Stimulated activated CD4-positive, alpha-beta T cell treated with anti-CD3 and anti-CD28 coated beads, TNF-alpha, amount 100 ng/mL, for 4 hours (primary cell): ENCODE measurements at places on chromosomes 13 and 19.

GRCh38 chr13:110442930-110443621, 118.4 kb downstream of the RAB20 start:
- no peak for DNase-seq

- no peak for DNase-seq
These were observed 927 bp upstream of the TSHZ3 start for GRCh38 chr19:31350033-31350692.

- no peak for DNase-seq
These were observed 22.1 kb downstream of the CACNA1A start for GRCh38 chr19:13484166-13484565.

GRCh38 chr19:56917998-56918397, 77.5 kb upstream of the PEG3 start:
- no peak for DNase-seq

DNA sequence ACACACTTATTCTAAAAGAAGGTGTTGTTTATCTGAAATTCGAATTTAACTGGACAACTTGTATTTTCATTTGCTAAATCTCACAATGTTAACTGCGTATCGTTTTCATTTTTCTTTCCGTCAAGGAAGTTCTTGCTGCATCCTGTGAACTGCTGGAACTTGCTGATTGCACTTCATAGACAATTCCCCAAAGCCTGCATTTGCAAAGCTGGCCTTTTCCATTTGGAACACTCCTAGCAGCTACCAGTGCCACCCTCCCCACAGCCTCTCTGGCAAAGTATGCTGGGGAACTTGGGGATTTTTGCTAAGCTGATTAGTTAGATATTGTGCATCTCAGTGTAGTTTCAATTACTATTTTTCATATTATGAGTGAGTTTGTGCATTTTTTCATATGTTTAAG, 20.4 kb upstream of the ARGLU1 start:
- DNase-seq, result no peak

DNA sequence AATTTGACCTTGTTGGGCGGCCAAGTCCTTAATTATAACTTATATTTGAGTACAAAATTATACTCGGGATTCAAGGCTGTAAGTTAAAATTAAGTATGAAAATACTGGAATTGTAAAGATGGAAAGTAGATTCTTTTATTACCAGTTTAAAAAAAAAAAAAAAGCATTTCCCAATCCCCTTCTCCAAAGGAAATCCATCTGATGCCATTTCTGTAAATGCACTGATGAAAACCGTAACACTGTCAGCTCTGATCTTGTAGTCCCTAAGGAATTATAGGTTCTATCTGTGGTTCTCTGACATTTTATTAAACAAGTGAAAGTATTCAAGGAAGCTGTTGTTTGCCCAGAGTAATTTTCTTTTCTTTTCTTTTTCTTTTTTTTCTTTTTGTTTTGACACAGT, 41.6 kb upstream of the HNRNPA1L2 start:
- DNase-seq, result no peak

- peak; percentile 24 for DNase-seq
These were observed 15.0 kb upstream of the EMC10 start for GRCh38 chr19:50461066-50461875.
